ENCODE measurements at places on chromosomes 13 and 19.

DNA sequence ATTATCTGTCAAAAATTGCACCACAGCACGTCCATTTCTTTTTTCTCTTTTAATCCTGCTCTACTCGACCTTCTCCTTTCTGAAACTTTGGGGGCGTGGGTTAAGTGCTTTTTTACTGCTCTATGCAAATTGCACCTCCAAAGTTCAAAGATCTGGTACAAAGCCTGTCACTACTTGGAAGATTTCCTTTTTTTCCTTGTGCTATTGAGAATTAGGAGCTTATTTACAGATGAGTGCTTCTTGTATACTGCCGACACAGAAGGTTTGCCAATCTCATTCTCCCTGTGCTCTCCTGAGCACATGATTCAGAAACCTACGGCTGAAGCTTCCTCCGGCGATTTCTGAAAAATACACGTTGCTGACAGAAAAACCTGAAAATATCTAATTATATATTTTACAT, 94.8 kb downstream of the TEX29 start:
- DNase-seq: no peak

- no peak for DNase-seq
Observed at GRCh38 chr13:58587183-58587582, 955.6 kb downstream of the PCDH17 start.

DNA sequence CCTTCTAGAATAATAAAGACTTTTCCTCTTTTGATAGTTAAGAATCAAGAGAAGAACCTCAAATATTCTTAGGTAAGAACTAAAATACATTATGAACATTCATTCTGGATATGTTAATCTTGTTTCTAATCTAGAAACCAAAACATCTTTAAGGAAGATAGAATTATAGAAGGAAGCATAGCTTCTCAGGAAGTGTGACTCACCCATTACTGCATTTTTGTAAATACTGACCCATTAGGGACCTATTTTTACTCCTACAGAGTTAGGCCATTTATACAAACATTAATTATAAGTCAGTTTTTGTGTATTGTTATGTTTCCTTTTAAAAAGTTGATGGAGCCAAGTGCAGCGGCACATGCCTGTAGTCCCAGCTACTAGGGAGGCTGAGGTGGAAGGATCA, 147.1 kb downstream of the NUFIP1 start:
- no peak for DNase-seq

GRCh38 chr13:45356966-45357672, 16.1 kb upstream of the TPT1 start:
- no peak for DNase-seq

- DNase-seq: no peak
Observed at GRCh38 chr13:44307844-44308243, 65.8 kb upstream of the SERP2 start.

DNA sequence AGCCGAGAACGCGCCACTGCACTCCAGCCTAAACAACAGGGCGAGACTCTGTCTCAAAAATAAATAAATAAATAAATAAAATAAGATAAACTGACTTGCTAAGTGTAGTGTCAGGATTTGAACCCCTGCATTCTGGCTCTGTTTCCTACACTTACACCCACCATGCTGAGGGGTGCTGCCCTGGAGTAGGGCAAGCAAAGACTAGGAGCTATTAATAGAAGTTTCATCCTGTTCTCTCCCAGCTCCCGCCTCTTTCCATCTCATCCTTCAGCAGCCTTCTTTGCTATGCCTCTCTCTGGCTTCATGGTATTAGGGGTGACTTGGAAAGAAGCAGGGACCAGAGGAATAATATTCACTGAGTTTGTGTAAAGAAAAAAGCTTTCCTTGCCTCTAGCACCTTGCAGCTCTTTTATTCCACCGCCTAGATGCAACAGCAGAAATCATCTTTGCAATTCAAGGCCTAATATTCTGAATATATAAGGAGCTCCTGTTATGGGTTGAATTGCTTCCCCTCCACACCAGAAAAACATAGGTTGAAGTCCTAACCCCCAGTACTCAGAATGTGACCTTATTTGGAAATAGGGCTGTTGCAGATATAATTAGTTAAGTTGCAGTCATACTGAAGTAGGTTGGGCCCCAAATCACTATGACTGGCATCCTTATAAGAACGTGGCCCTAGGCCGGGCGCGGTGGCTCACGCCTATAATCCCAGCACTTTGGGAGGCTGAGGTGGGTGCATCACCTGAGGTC, 8.7 kb upstream of the PLAUR start:
- DNase-seq: no peak

GRCh38 chr13:30403456-30403855, 18.8 kb upstream of the UBE2L5 start:
- no peak for DNase-seq

DNA sequence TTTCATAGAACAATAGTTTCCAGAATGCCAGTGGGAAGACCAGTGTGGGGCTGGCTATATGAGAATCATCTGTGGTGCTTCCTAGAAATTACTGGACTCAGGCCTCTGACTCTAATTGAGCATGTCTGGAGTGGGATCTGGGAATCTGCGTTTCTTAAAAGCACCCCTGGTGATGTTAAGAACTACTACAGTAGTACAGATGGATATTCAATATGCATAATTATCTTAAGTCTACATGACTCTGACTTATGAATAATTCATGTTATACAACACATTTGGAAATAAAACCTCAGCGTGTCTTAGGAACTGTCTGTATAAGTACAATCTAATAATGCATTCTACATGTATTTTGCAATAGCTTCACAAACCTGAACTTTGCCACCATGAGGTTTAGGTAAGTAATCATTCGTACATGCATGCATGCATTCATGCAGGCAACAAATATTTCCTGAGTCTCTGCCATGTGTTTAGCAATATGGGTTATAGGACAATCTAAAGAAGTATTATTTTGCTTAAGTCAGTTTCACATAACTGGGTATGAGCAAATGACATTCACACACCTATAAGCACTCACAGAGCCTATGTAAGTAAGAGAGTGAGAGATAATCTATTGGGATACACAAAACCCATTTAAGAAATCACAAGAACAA, 62.0 kb downstream of the EPSTI1 start:
- DNase-seq: no peak

DNA sequence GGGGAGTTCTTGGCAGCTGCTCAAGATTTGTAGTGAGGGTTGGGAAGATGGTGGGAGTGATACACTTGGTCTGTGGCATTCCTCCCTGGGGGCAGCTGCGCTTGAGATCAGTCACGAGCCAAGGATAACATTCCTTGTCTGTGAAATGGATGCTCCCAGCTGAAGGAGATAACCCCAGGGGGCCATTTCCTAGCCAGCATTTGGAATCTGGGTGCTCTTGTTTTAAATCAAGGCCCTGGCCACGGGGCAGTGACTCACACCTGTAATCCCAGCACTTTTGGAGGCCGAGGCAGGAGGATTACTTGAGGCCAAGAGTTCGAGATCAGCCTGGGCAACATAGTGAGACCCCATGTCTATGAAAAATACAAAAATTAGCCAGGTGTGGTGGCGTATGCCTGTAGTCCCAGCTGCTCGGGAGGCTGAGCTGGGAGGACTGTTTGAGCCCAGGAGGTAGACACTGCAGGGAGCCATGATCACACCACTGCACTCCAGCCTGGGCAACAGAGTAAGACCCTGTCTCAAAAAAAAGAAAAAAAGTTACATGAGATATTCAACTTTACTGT, 4.6 kb downstream of the PKN1 start:
- no peak for DNase-seq

DNA sequence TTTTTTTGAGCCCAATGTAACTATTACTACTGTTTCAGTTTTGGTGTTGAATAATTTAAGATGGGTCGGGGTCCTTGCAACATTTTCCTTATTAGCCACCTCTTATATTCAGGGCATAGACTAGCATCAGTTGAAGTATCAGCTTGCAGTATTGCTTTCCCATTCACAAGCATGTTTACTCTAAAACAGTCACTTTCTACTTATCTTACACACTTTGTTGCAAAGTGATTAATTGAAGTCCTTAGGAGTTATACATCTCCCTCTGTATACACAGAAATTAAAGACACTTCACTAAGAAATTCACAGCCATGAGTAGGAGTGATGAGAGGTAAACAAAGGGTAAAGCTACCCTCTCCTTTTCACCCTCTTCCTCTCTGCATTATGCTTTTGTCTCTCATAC, 27.6 kb downstream of the SLAIN1 start:
- no peak for DNase-seq

DNA sequence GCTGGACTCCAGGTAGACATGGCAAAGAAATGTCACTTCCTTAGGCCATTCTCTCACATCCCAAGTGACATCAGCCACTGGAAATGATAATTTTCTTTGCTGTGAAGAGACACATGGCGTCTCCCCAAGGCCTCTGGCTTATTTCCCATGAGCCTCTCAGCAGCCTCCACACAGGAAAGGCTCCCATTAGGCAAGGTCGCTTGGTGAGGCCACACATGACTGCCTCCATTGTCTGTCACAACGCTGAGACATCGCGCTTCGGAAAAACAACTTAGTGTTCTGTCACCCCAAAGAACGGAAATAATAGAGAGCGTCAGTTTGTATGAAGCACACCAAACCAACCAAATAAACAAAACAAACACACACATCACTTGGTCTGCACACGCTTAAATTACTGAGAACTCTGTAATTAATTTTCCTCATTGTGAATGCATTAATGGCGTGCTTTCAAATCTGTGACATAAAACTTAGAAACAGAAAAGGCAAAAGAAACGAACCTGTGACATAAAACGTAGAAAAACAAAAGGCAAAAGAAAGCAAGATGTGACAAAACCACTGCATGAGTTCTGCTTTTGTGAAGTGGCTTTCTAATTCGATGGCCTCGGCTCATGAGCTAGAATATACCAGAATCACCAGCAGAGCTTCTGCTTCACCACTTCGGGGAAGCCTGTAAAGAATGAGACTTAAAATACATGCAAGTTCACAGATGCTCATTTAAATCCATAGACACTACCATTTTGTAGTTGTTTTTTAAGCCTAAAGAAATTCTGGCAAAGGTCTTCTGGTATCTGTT, 404.2 kb upstream of the SGCG start:
- DNase-seq: no peak

- no peak for DNase-seq
Observed at GRCh38 chr13:72208112-72208645, 341.2 kb upstream of the DACH1 start.

GRCh38 chr19:29854033-29854432, 42.2 kb downstream of the CCNE1 start:
- DNase-seq: no peak

Measured in stimulated activated CD4-positive, alpha-beta T cell treated with anti-CD3 and anti-CD28 coated beads, Interleukin-12 subunit alpha, Interleukin-12 subunit beta, amount 100 ng/mL, for 24 hours (primary cell).